Effector memory CD4-positive, alpha-beta T cell (primary cell): ENCODE measurements at places on chromosomes 3 and 15.

- DNase-seq, result no peak
Measured at GRCh38 chr15:39282663-39283208, 298.1 kb upstream of the THBS1 start.

- no peak for DNase-seq
Measured at GRCh38 chr15:63367390-63367789, 14.3 kb downstream of the CA12 start.

DNA sequence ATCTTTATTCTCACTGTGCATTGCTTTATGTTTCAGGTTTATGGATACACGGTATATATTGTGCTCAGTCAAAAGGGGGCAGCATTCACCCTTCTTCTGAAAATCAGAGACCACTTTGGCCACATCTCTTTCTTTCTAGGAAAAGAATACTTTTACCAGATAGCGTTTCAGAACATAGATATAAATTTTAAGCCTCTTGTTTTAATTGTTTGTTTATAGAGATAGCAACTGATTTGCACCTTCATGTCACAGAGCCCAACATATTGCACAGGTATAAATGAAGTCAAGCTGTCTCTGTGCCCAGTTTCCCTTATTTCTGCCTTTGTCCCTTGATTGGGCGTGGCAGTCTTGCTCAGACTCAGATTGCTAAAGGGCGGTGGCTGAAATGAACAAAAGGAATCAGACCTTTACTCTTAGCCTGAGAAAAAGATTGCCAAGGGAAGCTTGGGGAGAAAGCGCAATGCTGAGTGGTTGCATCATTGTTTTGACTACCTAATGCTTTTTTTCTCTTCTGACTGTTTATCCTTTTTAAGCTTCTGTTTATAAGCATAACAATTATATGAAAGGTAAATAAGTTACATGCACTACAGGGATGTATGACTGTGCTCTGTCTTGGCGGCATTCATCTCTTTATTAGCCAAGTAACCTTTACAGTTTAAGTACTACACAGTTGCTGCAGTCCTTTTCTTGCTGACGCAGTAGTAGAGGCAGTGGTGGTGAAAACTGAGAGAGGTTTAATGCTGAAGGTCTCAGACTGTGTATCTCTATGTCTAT, 70.8 kb upstream of the ZBTB20 start:
- DNase-seq, result no peak

DNA sequence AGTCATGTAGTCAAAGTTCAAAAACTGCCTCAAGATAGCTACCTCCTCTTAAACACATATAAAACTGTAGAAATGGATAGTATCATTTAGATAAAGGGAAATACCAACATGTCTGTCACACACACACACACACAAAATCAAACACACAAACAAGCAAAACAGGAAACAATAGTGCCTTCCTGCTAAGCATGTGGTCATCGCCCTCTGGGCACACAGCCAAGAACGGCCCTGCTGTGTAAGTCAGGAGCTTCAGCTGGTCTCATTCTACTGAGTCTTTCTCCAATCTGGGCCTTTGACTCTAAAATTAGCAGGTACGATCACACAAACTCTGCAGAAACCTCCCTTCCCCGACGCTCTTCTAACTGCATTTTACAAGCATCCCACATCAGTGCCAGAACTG, 272.2 kb upstream of the CHRNA7 start:
- no peak for DNase-seq

GRCh38 chr3:53243165-53243564, 12.7 kb downstream of the TKT start:
- no peak for DNase-seq

GRCh38 chr3:3443482-3443881, 264.0 kb upstream of the CRBN start:
- no peak for DNase-seq

- DNase-seq, result no peak
Measured at GRCh38 chr3:71497971-71498444, 85.5 kb downstream of the FOXP1 start.

- DNase-seq, result no peak
Measured at GRCh38 chr3:31968369-31968926, 12.6 kb downstream of the OSBPL10 start.

DNA sequence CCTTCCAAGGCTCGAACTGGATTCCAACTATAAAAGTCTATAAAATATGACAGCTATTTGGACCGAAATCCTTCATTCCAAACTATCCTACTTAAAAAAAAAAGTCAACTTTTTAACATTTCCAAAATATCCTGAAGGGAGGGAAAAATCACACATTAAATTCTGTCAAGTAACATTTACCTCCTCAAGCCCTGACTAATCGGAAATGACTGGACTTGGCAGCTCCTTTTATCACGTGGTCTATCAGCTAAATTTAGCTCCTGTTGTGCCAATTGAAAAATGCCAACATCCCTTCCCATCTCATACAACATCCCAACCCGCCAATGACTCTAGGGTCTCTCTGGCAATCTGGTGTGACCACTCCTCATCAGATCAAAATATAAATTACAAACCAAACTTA, 297.9 kb downstream of the FHIT start:
- DNase-seq, result no peak

DNA sequence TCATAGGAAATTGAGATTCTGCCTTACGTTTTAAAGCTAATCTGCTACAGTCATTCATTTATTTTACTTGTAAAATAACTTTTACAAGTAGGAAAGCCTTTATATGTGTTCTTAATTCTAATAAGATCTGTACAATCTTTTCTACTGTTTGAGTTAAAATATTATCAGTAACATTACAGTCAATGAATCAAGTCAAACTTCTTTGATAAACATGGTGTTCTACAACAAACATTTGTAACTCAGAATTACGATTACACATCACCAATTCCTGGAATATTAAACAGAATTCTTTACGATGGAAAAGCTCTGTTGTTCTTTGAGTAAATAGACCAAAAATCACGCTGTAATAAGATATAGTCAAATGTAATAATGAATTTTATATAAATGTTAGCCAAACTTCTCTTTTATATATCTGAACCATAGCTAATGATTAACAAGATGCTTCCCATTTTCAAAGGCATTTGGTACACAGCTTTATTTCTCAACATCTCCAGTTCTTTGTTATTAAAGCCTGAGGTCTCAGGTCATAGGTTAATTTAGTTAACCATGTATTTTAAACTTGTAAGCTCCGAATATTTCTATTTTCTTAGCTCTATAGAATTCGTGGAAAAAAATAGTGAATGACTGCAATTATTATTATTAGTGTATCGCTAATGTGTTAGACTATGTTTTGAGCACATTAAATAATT, 232.4 kb downstream of the NAALADL2 start:
- DNase-seq, result no peak

- DNase-seq, result no peak
Measured at GRCh38 chr3:195447201-195447600, 4.4 kb upstream of the ACAP2 start.

DNA sequence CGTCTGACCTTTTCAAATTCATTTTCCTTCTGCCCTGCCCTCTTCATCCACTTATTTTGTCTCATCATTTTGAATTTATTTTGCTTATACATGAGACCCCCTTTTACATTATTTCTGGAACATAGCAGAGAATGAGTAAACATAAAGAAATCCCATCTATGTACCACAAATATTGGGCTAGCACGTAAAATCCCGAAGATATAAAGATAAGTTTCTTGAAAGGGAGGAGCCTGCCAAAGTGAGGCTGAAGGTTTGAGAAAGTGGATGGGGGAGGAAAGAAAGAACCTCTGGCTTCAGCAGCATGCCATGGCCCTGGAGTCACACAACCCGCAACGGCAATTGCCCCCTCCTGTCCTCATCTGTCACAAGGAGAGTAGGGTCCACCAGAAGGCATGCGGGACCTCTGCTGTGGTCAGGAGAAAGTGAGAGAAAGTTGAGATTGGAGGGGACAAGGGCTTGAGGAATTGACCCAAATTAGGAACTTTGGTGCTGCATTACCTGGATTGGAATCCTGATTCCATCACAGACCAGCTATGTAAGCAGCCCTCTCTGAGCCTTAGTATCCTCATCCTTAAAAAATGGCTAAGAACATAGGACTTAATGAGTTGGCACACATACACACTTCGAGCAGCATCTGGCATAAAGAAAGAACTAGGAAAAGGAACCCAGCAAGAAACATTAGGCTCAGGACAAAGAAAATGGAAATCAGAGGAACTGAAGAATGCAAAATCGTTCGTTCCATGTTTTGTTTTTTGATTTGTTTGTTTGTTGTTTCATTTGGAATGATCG, 53.7 kb upstream of the GYG1 start:
- no peak for DNase-seq
